ENCODE measurements at places on chromosomes 12 and 14.

GRCh38 chr12:122527478-122527944 is 462 bp downstream of the KNTC1 start:
- DNase-seq, result no peak

DNA sequence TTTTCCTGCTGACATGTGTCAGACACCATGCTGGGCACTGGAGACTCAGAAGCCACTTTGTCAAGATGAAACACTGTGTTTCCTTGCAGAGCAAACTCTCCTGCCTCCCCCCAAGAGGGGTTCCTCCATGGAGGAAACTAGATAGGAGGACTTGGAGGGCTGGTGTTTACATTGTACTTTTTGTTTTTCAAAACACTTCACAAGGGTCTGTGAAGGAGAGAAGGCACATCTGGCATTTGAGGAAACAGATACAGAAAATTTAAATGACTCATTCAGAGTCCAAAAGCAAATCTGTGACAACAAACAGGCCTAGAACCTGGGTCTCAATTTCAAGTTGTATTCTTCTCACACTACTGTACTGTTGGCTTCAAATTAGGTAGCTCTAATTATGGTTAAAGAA is 6.7 kb upstream of the CDKL1 start:
- no peak for DNase-seq

DNA sequence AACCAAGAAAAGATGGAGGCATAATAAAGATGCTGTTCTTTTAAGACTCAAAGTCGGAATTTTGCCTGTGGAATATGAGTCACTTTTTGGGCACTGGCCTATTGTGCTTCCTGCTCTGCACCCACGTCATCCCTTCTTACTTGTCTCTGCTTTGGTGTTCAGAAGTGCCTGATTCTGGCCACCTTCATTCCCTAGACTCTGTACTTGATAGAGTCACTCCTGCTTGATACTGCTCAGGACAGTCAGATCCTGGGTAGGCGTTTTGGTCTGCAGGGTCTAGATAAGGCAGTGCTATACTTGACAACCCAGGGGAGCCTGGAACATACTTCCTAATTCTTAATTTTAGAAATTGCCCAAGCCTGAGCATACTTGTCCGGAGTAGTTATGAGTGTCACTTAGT is 1.9 kb downstream of the LRRK2 start:
- no peak for DNase-seq

GRCh38 chr12:11769723-11770514 is 120.4 kb downstream of the ETV6 start:
- no peak for DNase-seq

DNA sequence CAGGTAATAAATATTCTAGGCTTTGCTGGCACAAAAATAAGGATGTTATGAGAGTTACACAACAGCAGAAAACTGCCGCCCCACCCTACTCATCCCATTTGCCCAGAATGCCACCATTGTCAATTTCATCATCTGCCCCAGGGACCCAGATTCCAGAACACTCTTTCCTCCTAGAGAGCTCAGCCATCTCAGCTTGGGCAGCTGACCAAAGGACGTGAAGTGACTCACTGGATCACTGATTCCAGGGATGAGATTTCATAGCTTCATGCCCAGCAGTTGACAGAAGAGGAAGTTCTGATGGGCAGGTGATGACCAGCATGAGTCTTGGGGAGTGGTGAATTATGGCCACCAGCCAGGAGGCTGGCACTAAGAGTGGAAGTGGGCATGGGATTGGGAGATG is 450.3 kb downstream of the RMST start:
- no peak for DNase-seq

DNA sequence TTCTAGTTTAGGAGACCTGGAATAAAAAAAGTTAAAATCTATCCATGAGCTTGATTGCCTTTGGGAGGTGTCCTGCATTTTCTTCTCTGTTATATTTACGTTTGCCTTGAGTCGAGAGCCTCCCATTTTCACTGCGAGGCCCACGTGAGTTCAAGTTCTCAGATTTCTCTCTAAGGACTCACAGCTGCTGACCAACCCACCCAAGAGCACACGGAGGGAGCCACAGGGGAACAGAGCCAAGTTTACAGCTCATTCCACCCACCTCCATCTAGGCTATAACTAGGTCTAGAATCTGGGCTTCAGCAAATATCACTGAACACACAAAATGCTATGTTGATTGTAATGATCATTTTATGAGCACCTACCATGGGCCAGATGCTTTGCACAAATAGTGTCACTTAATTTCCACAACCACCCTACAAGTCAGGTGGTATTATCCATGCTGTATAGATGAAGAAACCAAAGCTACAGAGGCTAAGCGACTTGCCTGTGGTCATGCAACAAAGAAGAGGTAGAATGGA is 16.7 kb downstream of the ALDH1L2 start:
- no peak for DNase-seq

- DNase-seq, result no peak
Measured at GRCh38 chr12:68111995-68112394, 47.5 kb downstream of the IFNG start.

GRCh38 chr14:91153360-91153759 is 39.5 kb downstream of the DGLUCY start:
- DNase-seq, result no peak

DNA sequence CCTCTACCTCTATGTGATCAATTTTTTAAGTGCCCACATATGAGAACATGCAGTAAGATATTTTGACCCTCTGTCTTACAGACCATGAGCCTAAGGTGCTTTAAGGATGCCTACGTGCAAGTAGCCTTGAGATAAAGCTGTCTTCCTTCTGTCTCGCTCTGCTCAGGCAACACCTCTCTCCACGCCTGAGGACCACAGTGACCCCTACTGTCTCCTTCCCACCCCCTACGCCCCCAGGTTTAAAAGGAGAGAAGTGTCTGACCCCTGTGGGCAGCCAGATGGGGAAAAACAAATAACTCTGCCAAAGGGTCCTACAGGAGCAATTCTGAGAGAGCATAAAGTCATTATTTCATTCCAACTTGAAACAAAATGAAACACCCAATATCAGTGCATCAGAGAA is 286.4 kb upstream of the TMEM132C start:
- no peak for DNase-seq

GRCh38 chr14:33509454-33509853 is 441.4 kb downstream of the EGLN3 start:
- no peak for DNase-seq

GRCh38 chr14:91005716-91006115 is 54.7 kb downstream of the RPS6KA5 start:
- DNase-seq, result no peak

DNA sequence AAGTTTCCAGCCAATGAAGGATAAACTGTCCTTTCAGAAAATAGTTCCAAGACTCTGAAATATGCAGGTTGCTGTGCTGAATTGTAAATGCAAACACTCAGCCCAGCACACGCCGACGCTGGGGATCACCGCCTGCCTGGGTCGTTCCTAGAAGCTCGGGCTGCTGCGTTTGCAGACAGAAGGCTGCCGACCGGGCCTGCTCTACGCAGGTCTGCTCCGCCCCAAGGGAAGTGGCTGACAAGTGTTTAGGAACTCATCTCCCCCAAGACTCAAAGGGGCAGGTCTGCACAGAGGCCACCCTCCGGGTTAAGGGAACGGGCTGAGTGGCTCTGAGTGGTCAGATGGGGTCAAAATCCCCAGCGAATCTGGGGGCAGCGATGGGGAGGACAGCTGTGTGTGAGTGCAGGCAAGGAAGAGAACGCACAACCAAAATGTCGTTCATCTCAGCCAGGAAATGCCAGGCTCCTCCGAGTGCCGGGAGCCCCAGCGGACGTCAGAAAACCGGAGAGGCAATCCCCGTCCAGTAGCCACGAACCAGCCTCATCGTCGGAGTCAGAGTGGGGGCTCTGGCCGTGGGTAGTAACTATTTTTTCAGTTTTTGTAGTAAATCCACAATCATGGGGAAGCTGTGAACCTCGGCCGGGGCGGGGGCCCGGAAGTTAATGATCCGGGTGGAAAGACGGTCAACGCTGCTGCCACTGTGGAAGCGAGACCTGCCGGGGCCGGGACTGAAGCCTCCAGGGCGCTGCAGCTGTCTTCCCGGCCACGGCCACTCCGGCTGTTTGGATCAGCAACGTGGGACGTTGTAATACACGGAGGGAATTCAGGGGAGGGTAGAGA is 6.0 kb downstream of the GALNT9 start:
- DNase-seq, result no peak

DNA sequence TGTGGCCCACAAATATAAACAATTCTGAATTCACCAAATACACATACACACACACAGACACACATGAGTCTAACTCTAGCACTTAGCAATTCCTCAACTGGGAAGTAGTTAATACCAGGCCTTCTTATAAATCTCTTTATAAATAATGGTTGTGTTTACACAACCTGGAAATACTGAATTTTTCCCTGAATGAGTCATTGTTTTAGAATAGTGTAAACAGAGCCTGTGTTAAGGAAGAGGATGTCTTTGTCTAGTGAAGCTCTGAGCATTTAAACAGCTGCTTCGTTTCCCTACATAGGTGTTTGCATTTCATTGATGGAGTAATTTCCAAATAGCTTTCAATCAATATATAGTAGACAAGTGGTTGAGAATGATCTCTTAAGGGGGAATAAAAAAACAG is 218.8 kb downstream of the BTG1 start:
- no peak for DNase-seq

DNA sequence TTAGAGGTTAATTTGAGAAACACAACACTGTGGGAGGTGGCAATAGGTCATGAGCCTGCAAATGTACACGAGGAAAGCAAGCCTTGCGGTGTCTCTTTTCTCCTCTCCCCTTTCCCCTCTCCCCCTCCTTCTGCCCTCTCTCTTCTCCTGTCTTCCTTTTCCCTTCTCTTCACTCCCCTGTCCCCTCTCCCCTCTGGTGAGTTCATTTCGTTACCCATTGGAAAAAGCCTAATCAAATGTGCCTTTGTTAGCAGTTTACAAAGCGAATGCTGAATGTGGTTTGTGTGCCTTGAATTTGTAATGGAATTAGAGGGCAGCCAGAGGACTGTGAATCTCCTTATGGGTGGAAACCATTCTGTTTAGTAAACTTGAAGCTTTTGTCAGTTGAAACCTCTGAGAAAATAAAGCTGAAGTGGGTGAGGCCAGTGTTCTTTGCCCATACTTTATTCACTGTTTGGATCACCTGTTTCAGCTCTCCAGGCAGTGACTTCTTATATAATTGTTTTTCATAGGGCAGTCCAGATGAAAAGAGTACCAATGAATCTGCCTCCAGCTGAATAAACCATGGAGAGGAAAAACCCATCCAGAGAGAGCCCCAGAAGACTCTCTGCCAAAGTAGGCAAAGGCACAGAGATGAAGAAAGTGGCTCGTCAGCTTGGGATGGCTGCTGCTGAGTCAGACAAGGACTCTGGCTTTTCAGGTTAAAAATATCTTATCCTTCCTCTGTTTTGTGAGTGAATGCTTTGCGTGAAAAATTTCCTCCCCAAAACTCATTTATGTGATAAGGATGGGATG is 7.3 kb downstream of the CIPC start:
- no peak for DNase-seq

DNA sequence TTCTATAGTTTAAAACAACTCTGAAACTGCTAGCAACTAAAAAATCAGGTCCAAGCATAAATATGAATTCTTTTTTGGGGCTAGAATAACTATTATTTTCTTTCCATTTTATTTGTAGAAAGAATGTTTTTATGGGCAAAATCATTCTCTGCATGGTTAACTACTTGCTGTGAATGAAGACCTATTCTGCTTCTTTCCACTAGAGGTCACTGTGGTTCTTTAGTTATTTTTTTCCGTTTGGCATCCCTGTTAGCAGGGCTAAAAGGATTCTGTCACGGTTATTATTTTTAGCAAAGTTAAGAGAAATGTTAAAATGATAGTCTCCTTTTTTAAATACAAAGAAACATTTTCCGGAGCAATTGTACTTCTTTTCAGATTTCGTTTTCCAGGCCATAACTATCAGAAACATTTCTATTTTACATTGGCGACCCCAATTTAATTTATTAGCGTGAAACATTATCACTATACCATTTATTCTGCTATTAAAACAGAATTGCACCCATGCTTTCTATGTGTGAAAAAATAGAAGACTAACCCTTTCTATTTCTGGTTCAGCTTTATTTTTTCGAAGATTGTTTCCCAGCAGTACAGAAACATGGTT is 404.8 kb downstream of the ATP23 start:
- no peak for DNase-seq

- no peak for DNase-seq
Measured at GRCh38 chr14:99708449-99708848, 24.4 kb downstream of the CYP46A1 start.

DNA sequence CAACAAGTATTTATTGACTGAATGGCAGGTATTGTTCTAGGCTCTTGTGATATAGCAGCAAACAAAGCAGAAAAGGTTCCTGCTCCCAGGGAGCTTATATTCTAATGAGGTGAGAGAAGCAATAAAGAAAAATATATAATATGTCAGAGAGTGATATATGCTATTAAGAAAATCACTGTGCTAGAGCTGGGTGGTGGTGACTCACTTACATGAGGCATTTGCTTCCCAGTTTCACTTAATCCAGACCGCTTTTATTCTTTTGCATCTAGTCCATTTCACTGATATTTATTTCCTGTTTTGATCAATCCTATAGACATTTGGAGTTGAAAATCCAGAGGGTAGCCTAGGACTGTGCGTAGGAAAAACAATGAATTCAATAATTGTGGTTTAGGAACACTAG is 17.5 kb downstream of the TRHDE start:
- DNase-seq, result no peak

GRCh38 chr12:107080299-107080698 is 13.1 kb downstream of the CRY1 start:
- no peak for DNase-seq

DNA sequence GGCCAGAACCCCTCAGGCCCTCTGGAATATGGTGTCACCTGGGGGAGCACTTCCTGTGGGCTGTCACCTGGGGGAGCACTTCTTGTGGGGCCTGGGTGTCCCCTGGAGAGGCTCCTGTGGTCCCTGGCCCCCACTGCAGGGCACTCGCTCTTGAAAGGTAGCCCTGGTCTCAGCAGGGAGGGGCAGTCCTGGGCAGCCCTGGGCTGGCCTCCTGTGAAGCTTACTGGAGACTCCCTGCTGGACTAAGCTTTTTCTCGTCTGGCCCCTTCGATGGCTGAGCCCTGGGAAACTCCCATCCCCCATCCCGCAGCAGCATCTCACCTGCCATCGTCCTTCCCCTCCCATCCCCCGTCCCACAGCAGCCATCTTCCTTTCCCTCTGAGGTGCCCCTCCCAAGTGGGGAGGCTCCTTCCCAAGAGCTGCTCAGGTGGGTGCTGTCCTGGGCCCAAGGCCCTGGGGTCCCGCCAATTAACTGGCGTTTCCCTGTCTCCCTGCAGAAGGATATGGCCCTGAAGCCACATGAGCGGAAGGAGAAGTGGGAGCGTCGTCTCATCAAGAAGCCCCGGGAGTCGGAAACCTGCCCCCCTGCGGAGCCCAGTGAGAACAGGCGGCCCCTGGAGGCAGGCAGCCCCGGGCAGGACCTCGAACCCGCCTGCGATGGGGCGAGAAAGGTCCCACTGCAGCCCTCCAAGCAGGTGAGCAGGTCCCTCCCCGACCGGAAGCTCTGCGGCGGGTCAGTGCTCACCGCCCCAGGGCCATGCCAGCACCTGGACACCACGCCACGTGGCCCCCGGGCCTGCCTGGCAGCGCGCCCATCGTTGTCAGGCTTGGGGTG is 17.9 kb downstream of the FBRSL1 start:
- no peak for DNase-seq

GRCh38 chr12:27619308-27619707 is 76.9 kb upstream of the REP15 start:
- DNase-seq, result no peak

- DNase-seq, result no peak
Measured at GRCh38 chr12:52965337-52965731, 16.4 kb downstream of the KRT18 start.

GRCh38 chr12:4293299-4293965 is 19.9 kb downstream of the CCND2 start:
- DNase-seq, result no peak

- DNase-seq, result no peak
Measured at GRCh38 chr12:18690653-18691052, 47.2 kb downstream of the PLCZ1 start.

Measured in esophagus squamous epithelium (tissue), 5 donors.